ENCODE measurements at places on chromosomes 1 and 21. TPM values are rescaled to one million over a fixed set of nuclear protein-coding genes. Genes with fewer than 3 reads are reported as not detected.
A peak's percentile ranks its signal among the peaks of the same experiment; 100 is the strongest.

The DNAJC28 gene
- 1.4 TPM for total RNA-seq

The SLC44A5 gene
- total RNA-seq, result under 0.01 TPM

GRCh38 chr1:239630767-239631166 lies 244.4 kb downstream of the CHRM3 start:
- no peaks in the 10 kb centered on the region for H3K4me1 ChIP-seq
- no peak for DNase-seq
- H3K27me3 ChIP-seq, result no peaks in the 10 kb centered on the region
- no peak overlapping the region for H3K27ac ChIP-seq
- no peaks in the 10 kb centered on the region for H3K36me3 ChIP-seq
- H3K4me3 ChIP-seq, result no peak overlapping the region

DNA sequence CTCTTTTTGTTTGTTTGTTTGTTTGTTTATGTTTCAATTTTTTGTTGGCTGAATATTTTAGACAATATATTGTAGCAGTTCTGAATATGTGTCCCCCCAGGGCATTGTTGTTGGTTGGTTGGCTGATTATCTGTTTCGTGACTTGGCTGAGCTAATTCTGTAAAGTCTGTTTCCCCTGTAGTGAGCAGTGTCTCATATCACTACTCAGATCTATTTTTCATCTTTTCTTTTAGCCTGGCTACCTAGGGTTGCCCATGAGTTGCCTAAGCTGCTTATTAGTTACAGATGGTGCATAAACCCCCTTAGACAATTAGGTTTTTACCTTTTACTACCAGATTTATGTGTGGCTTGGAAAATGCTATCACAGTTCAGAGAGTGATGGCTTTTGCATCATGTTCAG lies 32.3 kb downstream of the CFAP57 start:
- H3K4me1 ChIP-seq, result peaks cover 18% of the 10 kb centered on the region
- no peak for DNase-seq
- H3K27ac ChIP-seq, result no peak overlapping the region
- H3K27me3 ChIP-seq, result no peaks in the 10 kb centered on the region
- H3K36me3 ChIP-seq, result no peaks in the 10 kb centered on the region

The C4BPA gene
- total RNA-seq, result not detected

DNA sequence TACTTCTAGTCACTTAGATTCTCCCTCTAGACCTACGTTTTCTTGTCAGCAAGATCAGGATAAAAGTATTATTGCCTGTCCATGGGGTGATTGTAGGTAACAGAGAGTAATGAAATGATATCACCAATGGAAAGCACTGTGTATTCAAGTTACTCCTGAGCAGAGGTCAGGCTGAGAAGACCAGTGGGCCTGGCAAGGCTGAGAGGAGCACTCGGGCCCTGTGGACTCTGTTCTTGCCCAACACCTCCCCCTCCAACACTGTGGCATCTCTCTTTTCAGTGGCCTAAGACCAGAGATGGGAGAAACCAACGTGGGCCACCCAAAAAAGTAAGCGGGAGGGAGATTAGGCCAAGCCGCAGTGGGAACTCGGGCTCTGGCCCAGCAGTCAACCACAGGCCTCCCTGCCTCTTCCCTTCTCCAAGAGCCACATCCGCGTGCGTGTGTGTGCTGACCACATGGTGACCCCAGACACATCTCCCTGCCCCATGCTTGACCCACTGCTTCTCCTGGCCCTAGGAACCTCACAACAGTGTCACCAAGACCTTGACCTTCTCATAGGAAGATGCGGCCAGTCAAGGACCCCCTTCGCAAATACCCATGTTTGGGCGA lies 12.3 kb downstream of the RORC start:
- DNase-seq, result no peak
- H3K27me3 ChIP-seq, result peaks cover 73% of the 10 kb centered on the region
- H3K36me3 ChIP-seq, result no peaks in the 10 kb centered on the region
- H3K4me3 ChIP-seq, result no peak overlapping the region
- no peak overlapping the region for H3K27ac ChIP-seq

DNA sequence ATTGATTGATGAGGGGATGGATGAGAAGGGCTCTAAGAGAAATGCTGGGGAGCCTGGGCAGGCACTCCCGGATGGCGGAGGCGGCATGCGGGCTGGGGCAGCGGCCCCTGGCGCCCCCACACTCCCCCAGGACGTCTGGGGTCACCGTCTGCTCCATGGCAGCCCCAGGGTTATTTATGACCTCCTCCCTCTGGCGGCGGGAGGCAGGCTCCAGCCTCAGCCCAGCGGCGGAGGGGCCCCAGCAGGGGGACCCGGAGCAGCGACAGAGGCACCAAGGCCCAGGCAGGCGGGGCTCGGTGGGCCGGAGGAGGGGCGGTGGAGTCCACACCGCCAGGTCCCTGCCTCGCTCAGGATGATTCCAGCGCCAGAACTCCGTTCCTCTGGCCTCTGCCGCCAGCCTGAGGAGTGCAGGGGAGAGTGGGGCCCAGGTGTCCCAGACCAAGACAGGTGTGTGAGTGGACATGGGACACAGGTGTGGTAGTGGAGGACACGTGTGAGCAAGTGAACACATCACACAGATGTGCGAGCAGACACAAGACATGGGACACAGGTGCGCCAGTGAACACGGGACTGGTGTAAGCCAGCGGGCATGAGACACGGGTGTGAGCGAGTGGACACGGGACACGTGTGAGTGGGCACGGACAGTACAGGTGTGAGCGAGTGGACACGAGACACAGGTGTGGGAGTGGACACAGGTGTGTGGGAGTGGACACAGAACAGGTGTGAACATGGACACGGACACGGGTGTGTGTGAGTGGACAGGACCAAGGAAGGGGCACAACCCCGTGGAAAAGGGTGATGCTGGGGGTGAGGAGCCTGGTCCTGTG lies 2.5 kb upstream of the SAMD11 start:
- H3K27me3 ChIP-seq, result no peaks in the 10 kb centered on the region
- DNase-seq, result peak; percentile 71
- peaks cover 2% of the 10 kb centered on the region for H3K36me3 ChIP-seq
- H3K4me1 ChIP-seq, result peaks cover 23% of the 10 kb centered on the region
- no peak overlapping the region for H3K27ac ChIP-seq

GRCh38 chr1:89802841-89803240 lies 18.0 kb upstream of the LRRC8D start:
- H3K27ac ChIP-seq, result no peak overlapping the region
- no peaks in the 10 kb centered on the region for H3K4me1 ChIP-seq
- H3K36me3 ChIP-seq, result no peaks in the 10 kb centered on the region
- no peaks in the 10 kb centered on the region for H3K27me3 ChIP-seq
- H3K4me3 ChIP-seq, result no peak overlapping the region

GRCh38 chr1:233394860-233395717 lies 67.6 kb downstream of the MAP3K21 start:
- H3K27me3 ChIP-seq, result no peaks in the 10 kb centered on the region
- H3K27ac ChIP-seq, result no peak overlapping the region
- DNase-seq, result peak; percentile 50
- no peaks in the 10 kb centered on the region for H3K4me1 ChIP-seq

- H3K36me3 ChIP-seq, result no peaks in the 10 kb centered on the region
- H3K27ac ChIP-seq, result no peak overlapping the region
- DNase-seq, result no peak
- peaks cover 20% of the 10 kb centered on the region for H3K4me1 ChIP-seq
These were observed 35.2 kb downstream of the CCN1 start for GRCh38 chr1:85615586-85616363.

- DNase-seq, result no peak
- no peaks in the 10 kb centered on the region for H3K36me3 ChIP-seq
- H3K27me3 ChIP-seq, result no peaks in the 10 kb centered on the region
- H3K4me1 ChIP-seq, result peaks cover 8% of the 10 kb centered on the region
- no peak overlapping the region for H3K27ac ChIP-seq
- H3K4me3 ChIP-seq, result no peak overlapping the region
These were observed 491.5 kb upstream of the B3GALT2 start for GRCh38 chr1:193677874-193678273.

DNA sequence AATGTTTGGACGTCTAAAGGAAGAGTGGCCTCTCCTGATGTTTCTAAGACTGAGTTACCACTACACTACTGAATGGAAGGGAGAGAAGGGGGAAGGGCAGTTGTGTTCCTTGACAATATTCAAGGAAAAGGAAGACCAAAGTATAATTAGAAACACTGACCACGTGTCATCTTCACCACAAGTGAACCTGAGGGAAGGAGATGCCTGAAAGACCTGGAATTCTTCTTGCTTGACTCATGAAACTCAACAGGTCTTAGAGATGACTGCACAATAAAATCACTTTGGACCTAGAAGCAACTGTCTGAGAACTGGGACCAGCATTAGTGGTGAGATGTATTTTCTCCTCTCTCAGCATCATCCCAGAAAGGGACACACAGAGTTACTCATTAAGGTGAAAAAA lies 56.7 kb downstream of the PTPN14 start:
- no peaks in the 10 kb centered on the region for H3K27me3 ChIP-seq
- no peak for DNase-seq
- H3K36me3 ChIP-seq, result no peaks in the 10 kb centered on the region
- no peak overlapping the region for H3K4me3 ChIP-seq

DNA sequence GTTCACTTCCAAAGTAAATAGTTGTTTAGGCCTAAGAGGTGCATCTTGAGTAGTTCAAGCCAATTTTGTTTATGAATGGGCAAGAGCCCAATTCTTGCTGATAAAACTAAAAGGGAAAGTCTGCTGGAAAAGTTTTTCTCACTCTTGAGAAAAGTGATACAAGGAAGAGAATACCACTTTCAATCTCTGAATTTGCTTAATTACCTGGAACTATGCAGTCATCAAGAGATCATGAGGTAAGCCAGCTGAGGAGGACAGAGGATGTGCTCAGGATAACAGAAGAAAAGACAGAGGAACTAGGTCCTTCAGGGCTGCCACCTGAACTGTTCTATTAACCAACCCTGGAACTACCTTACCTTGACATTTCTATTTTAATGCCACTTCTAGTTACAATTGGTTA lies 42.2 kb downstream of the ILDR2 start:
- DNase-seq, result no peak
- H3K4me3 ChIP-seq, result no peak overlapping the region
- no peaks in the 10 kb centered on the region for H3K36me3 ChIP-seq
- no peaks in the 10 kb centered on the region for H3K4me1 ChIP-seq

DNA sequence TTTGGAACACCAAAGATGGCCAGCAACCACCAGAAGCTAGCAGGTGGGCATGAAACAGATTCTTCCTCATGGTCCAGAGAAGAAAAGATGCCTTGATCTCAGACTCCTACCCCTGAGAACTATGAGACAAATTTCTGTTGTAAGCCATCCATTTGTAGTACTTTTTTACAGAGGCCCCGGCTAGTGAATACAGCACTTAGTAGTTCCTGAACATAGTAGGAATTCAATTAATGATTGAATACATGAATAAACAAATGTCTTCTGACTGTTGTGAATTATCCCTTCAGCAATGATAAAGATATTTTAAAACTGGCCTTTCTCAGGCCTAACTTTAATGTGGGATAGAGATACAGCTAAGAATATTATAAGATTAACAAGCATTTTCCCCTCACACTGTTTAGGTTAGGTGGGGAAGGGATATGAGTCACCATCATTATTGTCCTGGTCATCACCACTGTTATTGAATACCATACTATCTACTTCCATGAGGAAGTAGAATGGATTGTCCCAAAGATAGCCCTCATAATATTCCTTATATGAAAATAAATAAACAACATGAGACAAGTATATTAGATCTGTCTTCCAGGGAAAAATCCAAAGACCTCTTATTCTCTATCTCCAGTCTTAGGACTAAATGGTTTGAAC lies 51.4 kb downstream of the ADCY10 start:
- H3K4me3 ChIP-seq, result no peak overlapping the region
- H3K27ac ChIP-seq, result peak overlapping the region; percentile 62
- DNase-seq, result peak; percentile 90
- no peaks in the 10 kb centered on the region for H3K36me3 ChIP-seq

DNA sequence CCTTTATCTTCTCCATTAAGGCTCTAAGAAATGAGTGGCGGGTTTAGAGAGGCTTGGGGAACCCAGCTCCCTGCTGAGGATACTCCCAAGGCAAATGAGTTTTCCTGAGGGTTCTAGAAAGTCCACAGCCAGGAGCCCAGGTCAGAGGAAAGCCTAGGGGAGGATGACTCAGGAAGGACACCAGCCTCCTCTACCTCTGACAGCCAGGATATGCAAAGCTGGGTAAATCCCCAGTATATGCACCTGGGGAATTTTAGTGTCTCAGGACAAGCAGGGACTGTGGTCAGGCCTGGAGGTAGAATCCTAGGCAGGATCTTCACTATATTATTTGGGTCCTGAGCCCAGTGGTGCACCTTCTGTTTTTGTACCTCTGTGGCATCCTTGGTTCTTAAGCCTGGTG lies 23.5 kb upstream of the WNT4 start:
- H3K4me3 ChIP-seq, result no peak overlapping the region
- H3K36me3 ChIP-seq, result no peaks in the 10 kb centered on the region
- H3K27ac ChIP-seq, result no peak overlapping the region
- H3K27me3 ChIP-seq, result peaks cover 58% of the 10 kb centered on the region
- no peak for DNase-seq

DNA sequence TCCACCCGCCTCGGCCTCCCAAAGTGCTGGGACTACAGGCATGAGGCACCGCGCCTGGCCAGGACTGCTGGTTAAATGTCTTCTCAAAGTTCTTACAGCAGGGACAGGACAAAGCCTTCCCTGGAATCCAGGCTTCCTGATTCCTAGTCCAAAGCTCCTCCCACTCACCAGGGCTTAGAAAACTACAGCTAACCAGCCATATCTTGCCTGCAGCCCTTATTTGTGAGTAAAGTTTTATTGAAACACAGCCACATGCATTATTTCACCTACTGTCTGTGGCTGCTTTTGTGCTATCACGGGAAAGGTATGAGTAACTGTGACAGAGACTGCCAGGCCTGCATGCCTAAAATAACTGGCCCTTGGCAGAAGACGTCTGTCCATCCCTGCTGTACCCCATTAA lies 24.4 kb downstream of the TMCO4 start:
- H3K27me3 ChIP-seq, result no peaks in the 10 kb centered on the region
- no peak overlapping the region for H3K27ac ChIP-seq
- no peak overlapping the region for H3K4me3 ChIP-seq
- peaks cover 23% of the 10 kb centered on the region for H3K36me3 ChIP-seq

DNA sequence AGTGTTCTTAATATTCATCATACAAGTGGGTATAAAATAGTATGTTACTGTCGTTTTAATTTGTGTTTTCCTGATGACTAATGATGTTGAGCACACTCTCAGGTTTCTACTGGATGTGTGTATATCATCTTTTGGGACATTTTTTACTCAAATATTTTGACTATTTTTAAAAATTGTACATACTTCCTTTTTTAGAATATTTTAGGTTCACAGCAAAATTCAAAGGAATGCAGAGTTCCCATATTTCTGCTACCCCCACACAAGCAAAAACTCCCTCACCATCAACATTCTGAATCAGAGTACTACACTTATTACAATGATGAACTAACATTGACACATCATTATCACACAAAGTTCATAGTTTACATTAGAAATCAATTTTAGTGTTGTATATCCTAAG lies 114.5 kb downstream of the DPYD start:
- DNase-seq, result no peak
- no peaks in the 10 kb centered on the region for H3K36me3 ChIP-seq
- H3K4me3 ChIP-seq, result no peak overlapping the region
- H3K27ac ChIP-seq, result no peak overlapping the region

- no peaks in the 10 kb centered on the region for H3K27me3 ChIP-seq
- DNase-seq, result no peak
- H3K36me3 ChIP-seq, result peaks cover 1% of the 10 kb centered on the region
These were observed 138.4 kb downstream of the GLIS1 start for GRCh38 chr1:53600561-53600960.

The S100A14 gene
- total RNA-seq, result not detected

Data from IMR-90 (cell line).